Stimulated activated CD4-positive, alpha-beta T cell treated with anti-CD3 and anti-CD28 coated beads, Interleukin-2, amount 100 ng/mL, for 24 hours (primary cell): ENCODE measurements at places on chromosomes 6 and 20.

GRCh38 chr20:40687384-40688128 lies 1.5 kb downstream of the MAFB start:
- DNase-seq: no peak

- no peak for DNase-seq
These were observed 54.5 kb downstream of the RNGTT start for GRCh38 chr6:88908598-88909548.

DNA sequence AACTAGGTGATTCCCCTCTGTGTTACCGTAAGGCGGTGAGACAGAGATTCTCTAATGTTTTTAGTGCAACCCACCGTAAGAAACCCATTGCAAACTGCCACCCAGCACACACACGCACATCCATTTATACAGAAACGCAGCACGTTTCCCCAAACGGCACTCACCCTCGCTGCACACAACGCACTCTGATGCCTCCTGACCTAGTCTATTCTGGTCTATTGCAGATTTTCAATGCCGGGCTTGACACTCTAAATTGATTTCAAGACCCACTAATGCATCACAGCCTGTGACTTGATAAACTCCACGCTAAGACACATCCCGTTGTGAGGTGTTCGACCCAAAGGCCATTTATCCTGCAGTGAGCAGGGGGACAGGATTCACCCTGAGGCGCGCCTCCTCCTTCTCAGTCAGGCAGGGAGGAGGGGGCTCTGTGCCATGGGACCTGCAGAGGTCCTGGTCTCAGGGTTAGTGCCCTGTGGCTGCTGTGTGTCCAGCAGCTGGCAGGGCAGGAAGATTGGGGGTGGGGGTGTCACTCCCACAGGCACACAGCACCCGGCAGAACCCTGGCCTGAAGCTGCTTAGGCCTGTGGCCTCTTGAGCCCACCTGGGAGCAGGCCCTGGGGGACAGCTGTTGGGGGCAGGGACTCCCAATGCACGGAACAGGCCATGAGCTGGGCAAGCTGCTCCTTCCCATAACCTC lies 335.6 kb downstream of the PREX1 start:
- no peak for DNase-seq

- no peak for DNase-seq
These were observed 18.4 kb downstream of the FOXP4 start for GRCh38 chr6:41564448-41565142.

GRCh38 chr6:107576852-107577251 lies 86.9 kb downstream of the SOBP start:
- no peak for DNase-seq

- no peak for DNase-seq
These were observed 46.7 kb downstream of the GJA1 start for GRCh38 chr6:121482004-121482693.

DNA sequence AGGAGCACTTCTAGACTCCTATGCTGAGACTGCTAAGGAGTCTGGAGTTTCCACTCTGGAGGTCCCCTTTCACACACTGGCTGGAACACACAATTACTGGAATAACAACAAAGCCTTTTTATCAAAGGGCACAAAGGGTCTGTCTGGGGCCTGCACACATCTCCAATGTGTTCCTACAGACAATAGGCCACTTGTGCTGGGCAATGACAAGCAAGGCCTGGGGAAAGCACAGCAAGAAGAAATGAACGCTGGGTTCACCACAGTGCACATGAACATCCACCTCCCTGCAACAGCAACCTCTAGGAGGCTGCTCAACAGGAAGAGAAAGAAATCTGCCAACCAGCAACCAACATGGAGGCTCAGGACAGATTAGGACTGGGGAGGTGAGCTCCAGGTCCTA lies 43.9 kb downstream of the TRPC4AP start:
- no peak for DNase-seq
